ENCODE measurements at places on chromosomes 2 and 18. TPM values are rescaled to one million over a fixed set of nuclear protein-coding genes. Genes with fewer than 3 reads are reported as not detected.

COL6A3 gene
- total RNA-seq: 194 TPM

ERMN gene
- 0.32 TPM for total RNA-seq

PSTPIP2 gene
- 9.4 TPM for total RNA-seq

USP14 gene
- 38.2 TPM for total RNA-seq

TMEM178A gene
- total RNA-seq: 1.0 TPM

MERTK gene
- total RNA-seq: 17.2 TPM

GPR75 gene
- 2.1 TPM for total RNA-seq

SERPINB12 gene
- not detected for total RNA-seq

LYPD6B gene
- 1.7 TPM for total RNA-seq

RAB31 gene
- 27.4 TPM for total RNA-seq

DUSP19 gene
- total RNA-seq: 9.3 TPM

PLEK gene
- total RNA-seq: 16.0 TPM

SIX2 gene
- total RNA-seq: 0.12 TPM

SPC25 gene
- total RNA-seq: 6.7 TPM

STARD6 gene
- not detected for total RNA-seq

STPG4 gene
- total RNA-seq: 0.63 TPM

SFT2D3 gene
- total RNA-seq: 8.1 TPM

UNC80 gene
- 0.09 TPM for total RNA-seq

ST6GAL2 gene
- 0.20 TPM for total RNA-seq

ANKRD29 gene
- 1.9 TPM for total RNA-seq

STARD7 gene
- total RNA-seq: 118 TPM

UGT1A10 gene
- 116 TPM for total RNA-seq

POMC gene
- total RNA-seq: 0.29 TPM

FASTKD2 gene
- total RNA-seq: 19.3 TPM

LINC00305 gene
- total RNA-seq: not detected

RRM2 gene
- 65.3 TPM for total RNA-seq

CNPPD1 gene
- total RNA-seq: 90.4 TPM

PLEKHA3 gene
- 47.6 TPM for total RNA-seq

FBLN7 gene
- total RNA-seq: 0.94 TPM

ARMC9 gene
- 32.2 TPM for total RNA-seq

LYG1 gene
- 1.5 TPM for total RNA-seq

IGFBP2 gene
- 57.2 TPM for total RNA-seq

TUBB8B gene
- total RNA-seq: 0.55 TPM

EML6 gene
- total RNA-seq: 5.3 TPM

CACNB4 gene
- total RNA-seq: 1.0 TPM

ZNG1B gene
- 27.8 TPM for total RNA-seq

APCDD1 gene
- 15.2 TPM for total RNA-seq

UGT1A5 gene
- total RNA-seq: 6.5 TPM

TEX44 gene
- total RNA-seq: not detected

PXDN gene
- 11.9 TPM for total RNA-seq

RETSAT gene
- 378 TPM for total RNA-seq

NGEF gene
- total RNA-seq: 20.1 TPM

ANTXR1 gene
- total RNA-seq: 10.7 TPM

REG1A gene
- 885 TPM for total RNA-seq

ZNF385B gene
- 1.2 TPM for total RNA-seq

NT5DC4 gene
- total RNA-seq: not detected

RGPD6 gene
- 41.6 TPM for total RNA-seq

ATP6V1B1 gene
- not detected for total RNA-seq

TOGARAM2 gene
- total RNA-seq: 0.58 TPM

GLI2 gene
- 1.3 TPM for total RNA-seq

ABCG5 gene
- not detected for total RNA-seq

CDH19 gene
- total RNA-seq: 2.2 TPM

IL36RN gene
- total RNA-seq: not detected

FKBP7 gene
- 7.3 TPM for total RNA-seq

RESP18 gene
- not detected for total RNA-seq

UGT1A3 gene
- 2.6 TPM for total RNA-seq

PIEZO2 gene
- total RNA-seq: 1.0 TPM

Data from mucosa of descending colon (tissue), 3 donors.